Fibroblast of skin of right biceps (primary cell): ENCODE measurements at places on chromosomes 13 and 19.

GRCh38 chr19:44809577-44810233 is 802 bp downstream of the BCAM start:
- DNase-seq, result no peak

- DNase-seq, result peak; percentile 5
Observed at GRCh38 chr13:27712421-27712820, 79.9 kb upstream of the GSX1 start.

- no peak for DNase-seq
Observed at GRCh38 chr19:15218501-15218900, 13.7 kb downstream of the EPHX3 start.

- no peak for DNase-seq
Observed at GRCh38 chr13:36630181-36630803, 43.5 kb upstream of the SERTM1 start.

- DNase-seq, result peak; percentile 55
Observed at GRCh38 chr19:54478677-54479266, 5.7 kb upstream of the CDC42EP5 start.

DNA sequence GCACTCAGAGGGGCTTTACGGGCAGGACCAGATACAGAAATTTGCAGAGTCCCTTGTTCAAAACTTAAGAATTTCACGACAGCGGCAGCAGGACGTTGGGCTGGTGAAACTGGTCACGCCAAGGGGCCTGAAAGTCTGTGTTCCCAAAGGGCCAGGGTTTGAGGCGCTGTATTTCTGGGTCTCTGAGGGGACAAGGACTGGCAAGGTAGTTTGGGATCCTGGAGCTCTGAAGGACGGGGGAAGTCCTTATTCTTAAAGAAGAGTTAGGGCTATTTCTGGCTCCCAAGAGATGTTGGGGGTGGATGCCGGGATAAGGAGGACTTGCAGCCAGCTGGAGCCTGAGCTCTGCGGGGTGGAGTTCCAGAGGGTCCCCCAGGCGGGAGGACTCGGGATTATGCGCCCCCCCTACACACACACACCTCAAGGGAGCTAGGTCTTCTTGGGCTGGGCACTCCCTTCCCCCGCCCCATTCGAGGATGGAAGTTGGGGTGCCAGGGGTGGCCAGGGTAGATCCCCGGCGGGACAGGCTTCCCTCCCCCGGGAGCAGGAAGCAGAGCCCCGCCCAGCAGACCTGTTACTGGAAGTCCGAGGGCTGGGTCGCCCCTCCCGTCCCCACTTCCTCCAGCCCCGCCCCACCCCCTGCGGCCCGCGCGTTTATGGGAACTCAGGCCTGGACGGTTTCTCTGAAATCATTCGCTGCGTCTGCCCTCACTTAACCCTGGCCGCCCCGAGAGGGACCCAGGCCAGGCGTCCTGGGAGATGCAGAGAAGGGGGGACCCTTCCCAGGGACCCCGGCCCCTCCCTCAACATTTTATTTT is 5.6 kb downstream of the BCL3 start:
- DNase-seq, result peak; percentile 83

DNA sequence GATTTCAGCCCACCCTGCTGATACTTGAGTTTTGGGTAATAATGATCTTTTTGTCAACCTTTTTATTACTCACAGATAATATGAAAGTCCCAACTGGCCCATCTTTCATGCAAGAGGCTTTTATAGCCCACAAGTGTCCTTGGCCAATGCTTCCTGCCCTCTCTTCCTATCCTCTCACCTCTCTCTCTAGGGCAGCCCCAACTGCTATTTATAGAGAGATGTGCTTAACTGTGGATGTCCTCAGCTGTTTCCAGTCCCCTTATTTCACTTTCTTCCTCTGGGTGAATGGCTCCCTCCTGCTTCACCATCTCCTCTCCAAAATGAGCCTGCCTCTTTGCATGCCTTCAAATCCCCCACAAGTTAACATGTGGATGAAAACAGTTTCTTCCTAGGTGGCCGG is 27.4 kb downstream of the ARHGEF7 start:
- no peak for DNase-seq

DNA sequence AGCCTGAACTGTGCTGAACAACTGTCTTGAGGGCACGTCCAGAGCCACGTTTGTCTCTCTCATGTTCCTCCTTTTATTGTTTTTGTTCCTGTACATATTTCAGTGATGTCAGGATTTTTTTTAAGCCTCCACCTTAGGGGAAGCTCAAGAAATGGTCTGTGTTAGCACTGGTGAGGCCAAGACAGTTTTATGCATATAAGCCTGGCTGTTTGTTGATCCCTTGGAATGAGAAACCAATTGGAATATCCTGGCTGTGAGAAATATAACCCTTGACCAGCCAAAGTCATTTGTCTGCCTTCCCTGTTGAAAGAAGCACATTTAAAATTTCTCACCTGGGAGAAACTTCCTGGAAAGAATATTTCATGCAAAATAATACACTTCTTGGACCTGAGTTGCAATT is 115.8 kb downstream of the DNAJC15 start:
- no peak for DNase-seq

DNA sequence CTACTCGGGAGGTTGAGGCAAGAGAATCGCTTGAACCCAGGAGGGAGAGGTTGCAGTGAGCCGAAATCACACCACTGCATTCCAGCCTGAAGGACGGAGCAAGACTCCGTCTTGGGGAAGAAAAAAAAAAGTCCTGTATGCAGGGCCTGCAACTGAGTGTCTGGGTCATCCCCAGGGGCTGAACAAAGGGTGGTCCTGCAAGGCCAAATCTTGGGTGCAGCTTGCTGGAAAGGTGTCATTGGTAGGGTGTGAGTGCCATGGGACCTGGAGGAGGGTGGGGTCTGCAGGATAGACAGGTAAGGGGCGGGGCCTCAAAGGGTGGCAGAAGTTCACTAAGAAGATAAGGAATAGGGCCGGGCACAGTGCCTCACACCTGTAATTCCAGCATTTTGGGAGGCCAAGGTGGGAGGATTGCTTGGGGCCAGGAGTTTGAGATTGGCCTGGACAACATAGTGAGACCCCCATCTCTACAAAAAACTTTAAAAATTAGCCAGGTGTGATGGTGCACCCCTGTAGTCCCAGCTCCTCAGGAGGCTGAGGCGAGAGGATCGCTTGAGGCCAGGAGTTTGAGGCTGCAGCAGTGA is 31.5 kb downstream of the ZSWIM4 start:
- no peak for DNase-seq

GRCh38 chr13:111380431-111380830 is 60.0 kb downstream of the TEX29 start:
- DNase-seq, result no peak

GRCh38 chr13:110400786-110401533 is 93.9 kb downstream of the COL4A2 start:
- DNase-seq, result peak; percentile 81

GRCh38 chr13:110925023-110925612 is 10.2 kb upstream of the ANKRD10 start:
- DNase-seq, result peak; percentile 33

DNA sequence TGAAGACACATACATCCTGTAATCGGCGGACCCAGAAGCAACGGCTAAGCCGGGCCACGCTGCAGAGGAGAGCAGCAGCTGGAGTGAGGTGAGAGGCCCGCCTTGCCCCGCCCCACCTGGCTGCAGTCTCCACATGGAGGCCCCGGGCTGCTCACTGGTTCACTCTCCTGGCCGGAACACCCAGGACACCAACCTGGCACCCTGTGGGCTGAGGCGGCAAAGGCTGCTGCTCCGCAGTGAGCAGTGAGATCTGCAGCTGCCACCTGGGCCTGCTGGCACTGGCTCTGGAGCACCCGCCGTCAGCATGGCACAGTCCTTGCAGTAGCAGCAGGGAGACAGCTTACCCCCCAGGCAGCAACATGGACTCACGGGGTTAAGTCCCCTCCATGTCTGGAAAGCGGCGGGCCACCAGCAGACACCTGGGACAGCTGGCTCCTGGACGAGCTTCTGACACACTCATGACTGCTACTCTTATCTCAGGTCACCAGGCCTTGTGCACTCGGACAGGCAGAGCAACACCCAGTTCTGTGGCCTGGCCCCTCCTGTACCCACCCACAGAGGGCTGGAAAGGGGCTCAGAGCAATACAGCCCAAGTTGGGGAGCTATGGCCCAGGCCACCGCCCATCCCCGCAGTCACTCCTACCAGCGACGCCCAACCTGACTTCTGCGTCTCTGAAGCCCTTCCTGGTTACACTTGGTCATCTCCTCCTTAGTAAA is 13.2 kb upstream of the KPTN start:
- no peak for DNase-seq

DNA sequence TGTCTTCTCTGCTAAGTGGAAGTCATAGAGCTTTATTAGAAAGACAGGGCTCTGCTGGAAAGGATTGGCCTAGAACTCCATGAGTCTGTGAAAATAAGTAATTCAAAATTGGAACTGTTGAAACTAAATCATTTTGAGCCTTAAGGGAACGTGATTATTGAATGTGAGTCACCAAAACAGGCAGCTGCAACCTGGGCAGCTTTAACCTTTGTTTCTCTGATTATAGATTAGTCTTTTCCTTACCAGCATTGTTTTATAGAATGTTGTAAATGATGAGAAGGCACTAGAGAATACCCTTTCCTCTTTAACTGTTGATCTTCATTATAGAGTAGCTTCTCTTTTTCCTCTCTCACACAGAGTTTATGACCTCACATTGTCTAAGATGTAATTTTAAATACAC is 638.8 kb upstream of the SLITRK6 start:
- no peak for DNase-seq

DNA sequence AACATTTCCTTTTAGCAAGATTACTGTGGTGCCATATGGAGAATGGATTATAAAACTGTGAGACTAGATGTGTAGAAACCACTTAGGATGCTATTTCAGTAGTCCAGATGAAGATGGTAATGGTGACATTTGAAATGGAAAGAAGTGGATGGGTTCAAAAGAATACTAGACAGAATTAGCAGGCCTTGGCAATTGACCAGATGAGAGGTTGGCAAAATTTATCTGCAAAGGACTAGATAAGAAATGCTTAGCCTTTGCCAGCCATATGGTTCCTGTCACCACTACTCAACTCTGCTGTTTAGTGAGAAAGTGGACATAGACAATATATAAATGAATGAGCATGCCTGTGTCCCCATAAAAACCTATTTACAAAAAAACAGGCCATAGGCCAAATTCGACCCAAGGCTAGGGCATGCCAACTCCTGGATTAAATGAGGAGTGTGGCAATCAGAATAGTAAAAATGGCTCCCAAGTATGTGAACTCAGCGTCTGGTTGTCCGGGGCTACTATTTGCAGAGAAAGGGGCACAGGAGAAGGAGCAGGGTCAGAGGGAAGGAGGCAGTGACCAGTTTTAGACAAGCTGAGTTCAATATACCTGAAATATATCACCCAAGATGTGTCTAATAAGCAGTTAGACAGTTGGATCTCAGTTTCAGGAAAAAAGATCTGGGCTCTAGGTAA is 98.4 kb downstream of the ENOX1 start:
- DNase-seq, result no peak

DNA sequence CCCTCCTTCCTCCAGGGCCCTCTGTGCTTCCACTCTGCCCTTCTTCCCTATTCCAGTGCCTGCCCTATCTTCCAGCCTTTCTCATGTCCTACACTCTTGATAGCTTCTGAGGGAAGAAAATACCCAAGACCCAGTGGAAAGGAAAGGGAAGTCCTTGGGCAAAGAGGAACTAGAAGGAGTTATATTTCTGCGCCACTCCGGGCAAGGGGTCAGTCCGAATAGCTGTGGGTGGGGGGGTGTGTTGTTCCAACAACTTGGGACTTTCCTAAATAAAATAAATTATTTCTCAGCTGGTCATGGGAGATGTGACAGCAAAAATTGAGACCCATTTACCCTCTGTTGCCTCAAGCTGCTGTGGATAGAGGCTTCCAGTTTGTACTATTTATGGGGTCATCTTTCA is 23.2 kb downstream of the CABP5 start:
- no peak for DNase-seq

DNA sequence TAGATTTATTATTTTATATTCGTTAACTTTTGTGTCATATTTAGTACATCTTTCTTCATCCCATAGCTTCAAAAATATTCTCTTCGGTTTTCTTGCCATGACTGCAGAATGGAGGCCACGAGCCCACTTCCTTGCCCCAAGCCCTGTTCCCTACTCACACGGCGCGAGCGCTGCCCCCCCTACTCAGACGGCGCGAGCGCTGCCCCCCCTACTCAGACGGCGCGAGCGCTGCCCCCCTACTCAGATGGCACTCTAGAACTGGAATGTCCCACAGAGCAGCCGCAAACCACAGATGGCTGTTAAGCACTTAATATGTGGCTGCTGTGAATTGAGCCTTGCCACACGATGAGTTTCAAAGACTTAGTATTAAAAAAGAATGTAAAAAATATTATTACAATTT is 102.2 kb upstream of the PEG3 start:
- DNase-seq, result peak; percentile 1

- DNase-seq, result peak; percentile 28
Observed at GRCh38 chr13:40589285-40590109, 76.9 kb downstream of the FOXO1 start.

DNA sequence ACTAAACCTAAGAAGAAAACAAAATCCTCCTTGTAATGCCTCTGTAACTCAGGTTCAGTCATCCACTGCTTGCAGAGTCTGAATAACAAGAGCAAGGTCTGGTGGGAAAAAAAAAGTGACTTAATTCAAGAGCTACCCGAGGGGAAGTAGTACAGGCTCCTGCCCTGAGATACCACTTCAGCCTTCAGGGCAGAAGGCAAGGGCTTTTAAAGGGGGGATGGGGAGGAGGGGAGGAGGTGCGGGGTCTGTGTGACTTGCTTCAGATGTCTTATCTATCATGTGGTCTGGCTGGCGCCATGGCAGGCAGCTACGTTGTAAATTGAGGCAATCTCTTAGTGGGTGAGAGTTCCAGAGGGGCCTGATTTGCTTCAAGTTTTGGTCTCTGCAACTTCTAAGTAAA is 66.7 kb downstream of the LRRC63 start:
- no peak for DNase-seq

GRCh38 chr13:100434010-100434763 is 154.4 kb downstream of the GGACT start:
- DNase-seq, result peak; percentile 71

DNA sequence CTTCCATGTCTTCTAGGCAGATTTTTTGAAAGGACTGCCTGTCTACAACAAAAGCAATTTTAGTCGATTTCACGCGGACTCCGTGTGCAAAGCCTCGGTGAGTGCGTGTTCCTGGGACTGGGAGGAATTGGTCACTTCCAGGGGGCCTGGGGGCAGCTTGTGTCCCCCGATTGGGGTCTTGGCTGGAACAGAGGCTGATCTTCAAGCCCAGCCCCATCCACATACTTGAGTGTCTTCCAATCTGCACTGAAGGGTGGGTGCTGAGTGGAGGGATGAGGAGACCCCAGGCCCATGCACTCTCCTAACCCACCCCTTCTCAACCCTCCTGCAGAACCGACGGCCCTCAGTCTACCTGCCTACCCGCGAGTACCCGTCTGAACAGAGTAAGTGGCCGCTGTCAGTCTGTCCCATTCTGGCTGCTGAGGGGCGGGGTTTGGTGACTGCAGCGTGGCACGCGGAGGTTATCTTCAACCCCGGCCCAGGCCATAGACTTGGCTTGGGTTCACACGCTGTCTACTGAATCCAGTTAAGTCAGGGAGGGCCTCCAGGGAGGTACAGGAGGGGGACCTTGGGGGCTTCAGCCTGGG is 4.7 kb downstream of the DDA1 start:
- no peak for DNase-seq

DNA sequence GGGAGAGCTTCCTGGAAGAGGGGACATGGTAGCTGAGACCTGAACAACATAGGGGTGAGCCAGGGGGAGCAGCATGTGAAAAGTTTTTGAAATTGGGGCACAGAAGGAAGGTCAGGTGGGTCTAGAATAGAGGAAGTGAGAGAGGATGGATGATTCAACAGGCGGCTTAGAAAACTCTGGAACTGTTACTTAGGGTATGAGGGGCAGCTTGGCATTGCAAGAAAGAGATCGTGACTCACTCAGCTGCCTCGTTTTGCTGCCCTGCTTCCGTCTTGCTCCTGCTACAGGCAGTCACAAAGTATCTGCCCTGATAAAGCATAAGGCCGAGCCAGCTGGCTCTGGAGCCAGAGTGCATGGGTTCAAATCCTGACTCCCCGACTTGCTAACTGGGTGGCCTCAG is 1.3 kb upstream of the CEACAM20 start:
- DNase-seq, result no peak
